ENCODE measurements at places on chromosomes 3 and 15. TPM values are rescaled to one million over a fixed set of nuclear protein-coding genes. Genes with fewer than 3 reads are reported as not detected.

DNA sequence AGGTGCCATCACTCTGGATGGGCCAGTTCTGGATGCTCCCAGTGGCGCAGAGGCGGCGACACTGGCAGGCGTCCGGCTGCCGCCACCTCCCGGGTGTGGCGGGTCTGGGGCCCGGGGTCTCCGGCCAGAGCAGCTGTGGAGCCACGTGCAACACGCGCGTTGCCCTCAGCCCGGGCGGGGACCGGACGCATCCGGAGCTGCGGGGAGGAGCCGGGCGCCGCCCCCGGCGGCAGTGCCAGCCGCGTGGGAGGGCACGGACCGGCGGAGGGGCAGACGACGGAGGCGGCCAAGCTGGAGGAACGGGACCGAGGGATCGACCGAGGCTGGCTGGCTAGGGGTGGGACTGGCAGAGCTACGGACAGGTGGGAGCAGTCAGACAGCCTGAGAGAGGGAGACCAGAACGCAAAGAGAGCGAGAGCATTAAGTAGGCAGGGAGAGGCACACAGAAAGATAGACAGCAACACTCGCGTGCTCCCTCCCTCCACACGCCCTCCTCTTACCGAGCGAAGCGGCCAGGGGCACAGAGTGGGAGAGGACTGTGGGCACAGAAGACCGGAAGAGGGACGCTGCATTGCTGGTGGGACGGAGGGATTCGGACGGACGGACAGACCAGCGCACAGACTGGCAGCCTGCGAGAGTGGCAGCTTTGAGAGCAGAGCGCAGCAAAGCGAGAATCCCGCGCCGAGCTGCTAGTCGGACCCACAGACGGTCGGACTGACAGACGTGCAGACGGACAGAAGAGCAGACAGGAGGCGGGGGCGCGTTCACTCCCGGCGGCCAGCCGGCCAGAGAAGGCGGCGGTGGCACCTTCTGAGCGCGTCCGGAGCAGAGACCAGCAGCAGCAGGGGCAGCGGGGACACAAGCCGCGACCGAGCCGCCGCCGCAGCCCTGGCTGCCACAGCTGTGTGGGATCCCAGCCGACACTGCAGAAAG, at the start of gene ARPP21:
Gene ARPP21, plus strand, starts transcription at position 272 of the 933 bp plus-strand sequence. CDS start 42,227 bp downstream, outside the sequence.
- DNase-seq = peak; percentile 52

GRCh38 chr3:161748049-161748448, 251.4 kb downstream of the OTOL1 start:
- DNase-seq = no peak

DNA sequence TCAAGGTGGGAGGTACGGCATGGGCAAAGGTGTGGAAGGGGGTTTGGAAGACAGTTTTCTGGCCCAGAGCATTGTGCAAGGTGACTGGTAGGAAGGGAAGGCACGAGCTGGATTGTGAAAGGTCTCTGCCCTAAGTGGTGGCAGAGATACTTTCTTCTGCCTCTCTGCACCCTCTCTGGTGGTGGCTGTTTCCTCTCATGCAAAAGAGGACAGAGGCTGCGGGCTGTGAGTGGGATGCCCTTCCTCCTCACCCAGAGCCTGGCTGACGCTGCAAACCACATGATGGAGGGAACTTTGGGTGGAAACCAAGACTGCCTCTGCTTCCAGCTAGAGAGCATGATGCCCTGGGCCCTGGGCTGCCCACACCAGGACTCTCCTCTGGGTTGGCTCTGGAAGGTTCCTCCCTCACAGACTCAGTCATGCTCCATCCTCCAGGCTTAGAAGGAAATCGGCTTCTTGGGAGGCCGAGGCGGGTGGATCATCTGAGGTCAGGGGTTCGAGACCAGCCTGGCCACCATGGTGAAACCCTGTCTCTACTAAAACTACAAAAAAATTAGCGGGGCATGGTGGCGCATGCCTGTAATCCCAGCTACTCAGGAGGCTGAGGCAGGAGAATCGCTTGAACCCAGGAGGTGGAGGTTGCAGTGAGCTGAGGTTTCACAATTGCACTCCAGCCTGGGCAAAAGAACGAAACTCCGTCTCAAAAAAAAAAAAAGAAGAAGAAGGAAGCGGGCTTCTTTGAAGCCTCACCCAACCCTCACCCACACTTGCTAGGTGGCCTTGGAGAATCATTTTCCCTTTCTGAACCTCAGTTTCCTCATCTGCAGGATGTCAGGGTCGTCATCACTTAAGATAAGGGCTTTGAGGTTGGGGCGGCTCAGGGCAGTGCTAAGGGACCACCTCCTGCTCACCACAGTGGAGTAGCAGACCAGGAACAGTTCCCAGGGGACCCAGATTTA, 8.3 kb downstream of the PSTPIP1 start:
- no peak for DNase-seq

DNA sequence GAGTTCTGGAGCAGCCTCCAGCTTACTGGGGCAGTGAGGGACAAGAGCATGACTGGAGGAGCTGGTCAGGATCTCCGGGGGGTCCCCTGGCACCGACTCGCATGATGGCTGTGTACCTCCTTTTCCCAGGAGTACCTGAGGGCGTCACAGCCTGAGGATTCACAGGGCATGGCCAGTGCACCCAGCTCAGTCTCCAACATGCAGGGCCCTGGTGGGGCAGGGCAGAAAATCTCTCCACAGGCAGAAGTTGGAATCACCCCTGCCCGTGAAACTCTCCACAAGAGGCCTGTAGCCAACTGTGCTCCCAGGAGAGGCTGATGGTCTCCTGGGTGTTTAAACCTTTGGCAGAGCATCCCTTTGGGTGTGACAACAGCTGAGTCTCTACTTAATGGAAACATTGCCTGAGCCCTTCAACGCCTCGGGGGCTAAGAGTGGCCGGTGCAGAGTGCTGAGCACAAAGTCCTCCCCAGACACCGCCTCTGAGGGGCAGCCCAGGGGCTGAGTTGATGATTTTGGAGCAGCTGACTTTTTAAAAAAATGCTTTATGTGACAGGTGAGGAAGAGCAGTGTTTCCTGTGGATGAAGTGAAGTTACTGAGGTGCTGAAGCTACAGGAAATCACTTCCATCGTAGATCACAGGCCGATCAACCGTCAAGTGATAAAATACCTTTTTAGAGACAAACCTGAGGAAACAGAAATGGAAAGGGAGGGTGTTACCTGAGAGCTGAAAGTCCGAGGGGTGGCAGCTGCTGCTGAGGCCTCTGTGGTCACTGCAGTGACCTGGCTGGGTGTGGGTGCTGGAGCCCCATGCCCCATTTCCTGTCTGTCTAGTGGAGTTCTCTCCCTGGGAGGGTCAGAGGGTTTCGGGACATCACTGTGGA, 21.9 kb upstream of the CXCR6 start:
- no peak for DNase-seq

DNA sequence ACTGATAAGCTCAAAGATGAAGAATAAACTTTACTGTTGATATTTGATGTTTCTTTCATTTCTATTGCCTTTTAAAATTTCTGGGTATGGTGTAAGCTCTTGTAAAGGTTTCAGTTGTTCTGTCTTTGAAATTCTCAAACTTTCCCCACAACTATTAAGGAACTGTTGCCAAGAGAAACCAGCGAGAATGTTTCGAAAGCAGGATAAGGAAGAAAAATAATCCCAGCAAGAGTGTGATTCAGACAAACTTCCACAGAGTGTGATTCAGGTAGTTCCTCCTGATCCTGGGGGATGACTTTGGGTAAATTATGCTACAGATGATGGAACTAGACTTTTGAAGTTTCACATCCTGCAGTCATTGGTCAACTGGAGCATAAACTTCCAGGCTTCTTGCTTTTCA, 632.0 kb downstream of the NSUN3 start:
- no peak for DNase-seq

- no peak for DNase-seq
These were observed 635.0 kb downstream of the ZIC1 start for GRCh38 chr3:148044151-148044550.

GRCh38 chr3:79028916-79029315, 738.9 kb downstream of the ROBO1 start:
- DNase-seq = no peak

DNA sequence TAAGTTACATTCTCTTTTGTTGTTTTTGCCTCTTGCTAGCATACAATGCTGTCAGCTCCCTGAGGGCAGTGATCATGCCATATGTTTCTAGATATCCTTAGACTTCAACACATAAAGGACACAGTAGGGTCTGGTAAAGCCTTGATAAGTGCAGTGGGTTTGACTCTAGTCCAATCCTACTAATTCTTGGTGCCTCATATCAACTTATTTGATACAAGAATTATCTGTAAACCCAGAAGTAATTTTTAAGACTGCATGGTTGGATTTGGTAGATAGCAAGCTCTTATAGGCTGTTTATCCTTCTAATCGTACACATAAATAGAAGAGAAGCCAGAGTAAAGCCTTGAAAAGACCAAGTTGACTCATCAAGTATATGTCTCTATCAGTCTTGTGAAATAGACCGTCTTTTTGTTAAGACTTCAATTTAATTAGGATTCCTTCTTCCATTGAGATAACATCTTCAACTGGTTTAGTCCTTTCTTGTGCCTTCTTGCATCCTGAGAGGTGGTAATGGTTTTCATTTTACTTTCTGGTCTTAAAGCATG, 265.6 kb upstream of the CDIN1 start:
- no peak for DNase-seq

DNA sequence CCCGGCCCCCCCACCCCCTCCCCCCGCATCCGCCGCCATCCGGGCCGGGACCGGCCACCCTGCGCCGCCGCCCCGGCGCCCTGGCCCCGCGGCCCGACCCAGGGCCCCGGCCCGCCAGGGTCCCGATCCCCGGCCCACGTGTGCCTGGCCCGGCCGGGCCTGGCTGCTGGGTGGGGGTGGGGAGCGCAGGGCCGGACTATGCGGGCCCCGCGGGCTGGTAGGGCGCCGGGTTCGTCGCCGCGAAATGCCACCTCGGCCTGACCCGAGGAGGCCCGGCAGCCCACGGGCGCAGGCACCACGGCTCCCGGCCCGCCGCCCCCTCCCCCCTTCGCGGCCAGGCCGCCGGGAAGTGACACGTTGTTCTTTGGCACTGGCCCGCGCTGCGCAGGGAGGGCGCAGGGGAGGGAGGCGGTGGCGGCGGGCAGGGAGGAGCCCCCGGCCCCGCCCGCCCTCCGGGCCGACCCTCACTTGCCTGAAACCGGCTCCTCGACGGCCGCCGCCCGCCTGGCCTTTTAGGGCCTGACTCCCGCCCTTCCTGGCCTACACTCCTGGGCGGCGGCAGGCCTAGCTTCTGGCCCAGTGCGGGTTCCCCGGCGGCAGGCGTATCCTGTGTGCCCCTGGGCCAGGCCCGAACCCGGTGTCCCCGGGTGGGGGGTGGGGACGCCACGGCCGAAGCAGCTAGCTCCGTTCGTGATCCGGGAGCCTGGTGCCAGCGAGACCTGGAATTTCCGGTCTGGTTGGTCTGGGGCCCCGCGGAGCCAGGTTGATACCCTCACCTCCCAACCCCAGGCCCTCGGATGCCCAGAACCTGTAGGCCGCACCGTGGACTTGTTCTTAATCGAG, 515 bp downstream of the EIF4G1 start:
- peak; percentile 90 for DNase-seq

- no peak for DNase-seq
These were observed 70.2 kb upstream of the ABI3BP start for GRCh38 chr3:101063401-101063800.

Gene MAGEF1
- total RNA-seq = 25.0 TPM

Gene FBXL2
- total RNA-seq = 22.4 TPM

Gene STRIT1
- total RNA-seq = not detected
